ENCODE measurements at places on chromosomes 4 and X.

- DNase-seq, result peak; percentile 7
Measured at GRCh38 chrX:108001218-108001814, 19.1 kb upstream of the TEX13B start.

DNA sequence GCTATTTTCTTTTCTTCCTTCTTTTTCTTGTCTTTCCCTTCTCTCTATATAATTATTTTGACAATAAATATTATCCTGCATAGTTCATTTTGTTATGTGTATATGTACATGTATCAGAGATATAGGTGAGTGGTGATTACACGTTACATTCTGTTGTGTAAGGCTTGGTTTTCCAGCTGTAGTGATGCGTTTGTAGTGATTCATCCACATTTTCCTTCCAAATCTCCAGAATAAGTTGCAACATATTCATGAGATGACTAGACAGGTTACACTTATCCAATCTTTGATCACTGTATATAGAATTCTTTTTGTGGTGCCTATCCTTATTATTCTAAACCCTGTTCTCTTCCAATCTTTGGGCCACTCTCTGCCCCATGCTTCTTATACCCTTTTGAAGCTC, 540.2 kb downstream of the GBA3 start:
- no peak for DNase-seq

DNA sequence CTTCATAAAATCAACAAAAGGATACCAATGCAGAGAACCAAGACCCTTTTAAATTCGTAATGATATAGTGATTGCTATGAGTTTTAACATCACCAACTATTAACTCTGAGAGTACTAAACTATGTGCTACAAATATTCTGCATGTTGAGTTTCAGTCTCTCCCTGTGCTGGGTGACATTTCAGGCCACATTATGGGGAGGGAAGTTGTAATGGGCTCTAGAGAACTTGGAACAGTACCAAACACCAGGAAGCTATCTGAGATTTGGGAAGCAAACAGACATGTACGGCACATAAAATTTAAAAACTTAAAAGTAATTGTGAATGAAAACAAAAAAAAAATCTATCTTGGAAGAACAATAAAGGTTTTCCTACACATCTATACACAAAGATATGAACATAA, 59.6 kb upstream of the PRSS48 start:
- no peak for DNase-seq

- DNase-seq, result no peak
Measured at GRCh38 chrX:17732138-17732783, 5.0 kb upstream of the SCML1 start.

GRCh38 chr4:108492816-108493595, 127.4 kb upstream of the RPL34 start:
- DNase-seq, result no peak

GRCh38 chrX:135453381-135453780, 31.6 kb downstream of the SMIM10L2A start:
- DNase-seq, result no peak

DNA sequence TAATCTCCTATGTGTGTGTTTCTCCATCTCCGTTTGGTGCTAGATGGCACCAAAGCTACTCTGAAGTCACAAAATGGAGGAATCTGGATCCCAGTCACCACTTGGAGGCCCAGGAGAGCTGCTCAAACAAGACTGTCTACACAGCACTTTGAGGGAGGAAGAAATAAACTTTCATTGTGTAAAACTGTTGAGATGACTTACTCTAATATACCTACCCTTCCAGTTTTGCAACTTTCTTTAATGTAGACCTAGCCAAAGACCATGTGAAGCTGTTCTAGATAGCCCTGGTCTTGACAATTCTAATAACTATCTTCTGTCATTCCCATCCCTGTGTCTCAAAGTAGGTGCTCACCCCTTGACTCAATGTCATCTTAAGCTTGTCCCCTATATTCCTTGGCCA, 52.8 kb upstream of the TAB3 start:
- no peak for DNase-seq

DNA sequence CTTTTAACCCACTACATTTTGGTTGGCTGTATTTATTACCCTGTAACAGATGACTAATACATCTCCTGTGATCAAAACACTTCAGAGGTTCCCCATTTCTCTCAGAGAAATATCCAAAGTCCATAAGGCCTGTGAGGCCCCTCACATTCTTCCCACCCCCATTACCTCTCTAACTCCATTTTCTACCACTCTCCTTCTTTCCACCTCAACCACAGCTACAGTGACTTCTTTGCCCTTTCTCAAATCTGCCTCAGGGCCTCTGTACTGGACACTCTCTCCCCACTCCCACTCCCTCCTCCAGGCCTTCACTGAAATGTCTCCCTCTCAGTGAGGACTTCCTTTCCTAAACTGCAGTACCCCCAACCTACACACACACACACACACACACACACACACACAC, 8.4 kb upstream of the TMEM144 start:
- no peak for DNase-seq
